Activated CD8-positive, alpha-beta memory T cell treated with anti-CD3 and anti-CD28 coated beads for 1 hour (primary cell): ENCODE measurements at places on chromosomes 5 and 9.

DNA sequence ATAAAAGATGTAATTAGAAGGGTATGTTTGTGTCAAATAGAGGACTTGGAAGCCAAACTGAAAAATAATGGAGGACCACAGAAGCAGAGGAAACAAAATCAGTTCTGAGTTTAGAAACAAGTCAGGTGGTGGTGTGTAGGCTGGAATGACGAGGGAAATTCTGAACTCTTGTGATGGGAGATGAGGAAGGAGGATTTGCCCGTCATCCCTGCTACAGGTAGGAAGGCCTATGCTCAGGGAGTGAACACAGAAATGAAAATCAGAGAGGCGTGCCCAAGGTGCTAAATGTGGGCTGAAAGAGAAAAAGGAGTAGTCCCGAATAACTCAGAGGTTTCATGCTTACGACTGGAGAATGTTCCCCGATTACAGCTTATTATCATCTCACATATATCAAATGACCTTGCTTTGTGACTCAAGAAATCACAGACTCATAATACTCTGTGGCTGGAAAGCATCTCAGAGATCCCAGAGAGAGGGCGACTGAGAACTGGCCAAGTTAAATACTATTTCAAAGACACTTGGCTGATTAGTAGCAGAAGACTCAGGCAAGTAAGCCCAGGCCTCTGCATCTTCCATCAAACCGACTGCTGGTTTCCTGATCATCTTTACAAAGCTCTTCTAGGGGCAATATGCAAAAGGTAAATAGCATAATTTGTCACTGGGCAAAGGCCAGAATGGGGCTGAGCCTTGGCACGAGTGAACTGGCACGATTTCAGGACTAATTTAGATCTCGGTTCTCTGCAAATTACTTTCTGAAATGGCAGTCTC lies 126.0 kb downstream of the SUSD1 start:
- no peak for DNase-seq

GRCh38 chr5:72191404-72191803 lies 84.1 kb downstream of the MAP1B start:
- DNase-seq, result no peak

- DNase-seq, result no peak
Measured at GRCh38 chr9:9996259-9996658, 616.5 kb downstream of the PTPRD start.

- no peak for DNase-seq
Measured at GRCh38 chr5:142902186-142902965, 132.2 kb downstream of the ARHGAP26 start.

DNA sequence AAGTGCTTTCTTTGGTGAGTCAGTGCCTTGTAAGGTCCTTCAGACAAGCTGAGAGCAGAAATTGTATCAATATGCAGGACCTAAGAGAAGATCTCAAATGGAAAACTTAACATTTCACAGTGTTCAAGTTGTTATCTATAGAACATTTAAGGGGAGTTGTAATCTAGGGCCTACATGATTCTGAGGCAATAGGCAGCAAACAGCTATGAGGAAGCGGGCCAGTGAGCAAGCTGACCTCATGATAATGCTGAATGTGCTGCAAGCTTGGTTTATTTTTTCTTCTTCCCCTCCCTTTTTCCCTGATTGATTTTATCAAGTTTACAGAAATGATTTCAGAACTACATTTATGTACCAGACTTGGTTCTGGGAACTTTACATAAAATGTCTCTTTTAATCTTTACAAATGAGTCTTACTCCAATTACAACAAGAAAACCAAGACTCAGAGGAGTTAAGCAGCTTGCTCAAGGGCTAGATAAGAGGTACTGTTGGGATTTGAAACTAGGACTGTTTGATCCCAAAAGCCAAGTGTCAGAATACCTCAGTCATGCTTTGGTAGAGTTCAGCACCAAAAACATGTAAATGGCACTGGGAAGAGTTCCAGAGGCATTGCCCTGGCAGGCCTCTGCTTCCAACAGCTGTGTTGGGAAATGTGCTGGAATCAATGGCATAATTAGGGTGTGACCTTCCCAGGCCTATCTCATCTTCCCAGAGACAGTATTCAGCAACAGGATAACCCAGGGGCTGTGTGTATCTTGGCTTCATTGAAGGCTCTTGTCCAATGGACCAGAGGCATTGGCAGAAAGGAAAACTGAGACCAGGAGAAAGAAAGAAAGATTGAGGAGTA lies 130.1 kb downstream of the LRRC70 start:
- DNase-seq, result no peak

DNA sequence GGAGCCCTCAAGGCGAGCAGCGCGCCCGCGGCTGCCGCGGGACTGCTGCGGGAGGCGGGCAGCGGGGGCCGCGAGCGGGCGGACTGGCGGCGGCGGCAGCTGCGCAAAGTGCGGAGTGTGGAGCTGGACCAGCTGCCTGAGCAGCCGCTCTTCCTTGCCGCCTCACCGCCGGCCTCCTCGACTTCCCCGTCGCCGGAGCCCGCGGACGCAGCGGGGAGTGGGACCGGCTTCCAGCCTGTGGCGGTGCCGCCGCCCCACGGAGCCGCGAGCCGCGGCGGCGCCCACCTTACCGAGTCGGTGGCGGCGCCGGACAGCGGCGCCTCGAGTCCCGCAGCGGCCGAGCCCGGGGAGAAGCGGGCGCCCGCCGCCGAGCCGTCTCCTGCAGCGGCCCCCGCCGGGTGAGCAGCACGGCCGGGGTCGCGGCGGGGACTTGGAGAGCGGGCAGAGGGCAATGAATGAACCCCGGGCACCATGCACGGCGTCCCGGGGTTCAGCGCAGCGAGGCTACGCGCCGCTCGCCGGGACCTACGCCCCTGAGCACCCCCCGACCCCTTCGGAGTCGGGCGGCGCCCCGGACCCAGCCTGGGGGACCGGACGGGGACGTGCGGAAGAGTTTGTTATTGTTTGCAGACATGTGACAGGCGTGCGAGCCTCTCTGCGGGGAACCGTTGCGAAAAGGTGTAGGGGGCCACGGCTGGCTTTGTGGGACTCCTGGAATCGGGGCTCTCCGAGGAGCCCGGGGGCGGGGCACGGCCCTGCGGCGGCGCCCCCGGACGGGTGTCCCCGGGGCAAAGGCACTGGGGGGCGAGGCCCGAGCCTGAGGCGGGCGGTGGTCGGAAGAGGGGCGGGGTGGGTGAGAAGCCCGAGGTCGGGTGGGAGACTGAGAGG lies 553 bp downstream of the MAP3K1 start:
- DNase-seq, result peak; percentile 12

DNA sequence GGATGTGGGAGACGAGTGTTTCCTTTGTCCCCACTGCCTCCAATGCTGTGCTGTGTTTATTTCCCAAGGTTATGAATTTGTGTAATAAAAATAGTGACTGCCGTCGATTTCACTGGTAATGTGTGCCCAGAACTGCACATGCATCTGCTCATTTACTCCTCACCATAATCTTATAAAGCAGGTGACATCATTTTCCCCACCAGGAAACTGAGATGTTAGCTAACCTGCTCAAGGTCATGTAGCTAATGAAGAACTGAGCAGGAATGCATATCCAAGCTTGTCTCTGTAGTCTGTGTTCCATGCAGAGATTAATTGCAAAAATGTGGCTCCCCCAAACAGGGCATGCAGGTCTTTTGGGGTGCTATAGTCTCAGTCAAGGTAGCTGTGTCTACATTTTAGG lies 224.4 kb downstream of the TENT4A start:
- DNase-seq, result no peak

DNA sequence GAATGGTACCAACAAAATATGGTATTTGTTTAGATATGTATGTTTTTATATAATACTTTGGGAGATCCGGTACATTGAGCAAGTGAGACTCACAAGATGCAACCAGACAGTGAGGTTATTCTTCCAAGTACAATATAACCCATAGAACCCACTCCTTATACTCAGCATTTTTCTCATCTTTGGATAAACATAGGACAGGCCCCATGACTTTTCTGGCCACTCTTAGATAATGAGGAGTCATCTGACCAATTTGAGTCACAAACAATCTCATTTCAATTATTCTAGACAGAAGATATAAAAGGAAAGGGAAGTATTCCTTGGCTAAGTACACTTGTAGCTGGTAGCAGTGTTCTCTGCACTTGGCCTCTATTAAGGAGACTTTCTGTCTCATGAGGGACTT lies 150.2 kb downstream of the SGCD start:
- DNase-seq, result no peak

DNA sequence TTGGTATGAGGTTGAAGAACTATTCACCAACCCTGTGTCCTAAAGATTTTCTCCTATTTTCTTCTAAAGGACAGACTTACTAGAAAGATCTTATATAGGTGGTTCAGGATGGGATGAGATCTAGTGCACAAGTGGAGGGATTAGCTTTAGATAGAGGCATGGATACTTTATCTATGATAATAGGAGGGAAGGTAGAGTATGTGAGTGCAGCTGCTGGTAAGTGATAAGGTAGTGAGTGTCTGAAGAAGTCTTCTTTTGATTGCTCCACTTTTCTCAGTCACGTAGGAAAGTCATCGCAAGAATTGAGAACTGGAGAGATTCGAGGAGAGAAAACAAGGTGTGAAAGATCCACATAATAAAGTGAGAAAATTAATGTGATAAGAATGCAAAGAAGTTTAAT lies 6.0 kb upstream of the NDUFS4 start:
- DNase-seq, result no peak

GRCh38 chr9:128887049-128887448 lies 5.1 kb downstream of the LRRC8A start:
- DNase-seq, result no peak

- DNase-seq, result no peak
Measured at GRCh38 chr9:134358662-134359319, 32.5 kb downstream of the RXRA start.

DNA sequence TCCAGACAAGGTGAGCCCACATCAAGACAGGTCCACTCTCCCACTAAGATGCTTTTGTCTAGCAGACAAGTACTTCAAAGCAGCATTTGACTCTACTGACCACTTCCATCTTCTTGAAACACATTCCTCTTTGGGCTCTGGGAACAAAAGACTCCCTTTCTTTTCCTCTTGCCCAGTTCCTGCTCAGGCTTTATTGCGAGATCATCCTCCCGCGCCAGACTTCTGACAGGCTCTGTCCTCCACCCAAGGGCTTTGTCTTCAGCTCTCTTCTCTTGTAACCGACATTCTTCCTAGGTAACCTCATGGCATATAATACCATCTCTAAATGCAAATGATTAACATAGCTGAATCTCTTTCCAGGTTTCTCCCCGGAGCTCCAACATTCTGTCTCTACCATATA lies 85.8 kb downstream of the NUDT12 start:
- no peak for DNase-seq

DNA sequence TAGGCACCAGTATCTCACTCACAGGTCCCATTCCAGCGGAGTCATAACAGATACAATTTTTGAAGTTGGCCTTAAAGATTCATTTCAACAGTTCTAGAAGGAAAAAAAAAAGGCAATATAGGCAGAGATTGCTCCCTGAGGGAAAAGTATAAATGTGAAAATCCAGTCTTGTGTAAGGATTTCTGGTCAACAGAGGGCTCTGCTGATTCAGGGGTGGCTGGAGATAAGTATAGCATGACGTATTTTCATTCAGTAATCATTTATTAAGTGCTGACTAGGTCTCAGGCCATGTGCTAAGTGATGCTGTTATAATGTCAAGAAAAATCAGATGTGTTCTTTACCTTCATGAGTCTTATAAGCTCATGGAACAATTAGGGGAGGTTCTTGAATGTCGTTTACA lies 377.3 kb upstream of the MEF2C start:
- no peak for DNase-seq

DNA sequence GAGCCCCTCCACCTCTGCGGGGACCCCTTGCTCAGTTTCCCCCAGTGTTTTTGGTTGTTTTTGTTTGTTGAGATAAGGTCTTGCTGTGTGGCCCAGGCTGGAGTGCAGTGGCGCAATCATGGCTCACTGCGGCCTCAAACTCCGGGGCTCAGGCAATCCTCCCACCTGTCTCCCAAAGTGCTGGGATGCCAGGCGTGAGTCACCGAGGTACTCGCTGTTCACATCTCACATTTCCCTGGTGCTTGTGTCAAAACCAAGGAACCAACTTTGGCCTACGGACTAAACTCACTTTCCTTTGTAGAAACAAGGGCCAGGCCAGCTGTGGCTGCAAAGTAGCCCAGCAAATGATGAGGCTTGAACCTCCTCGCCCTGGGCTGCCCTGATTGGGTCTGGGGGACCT lies 9.7 kb upstream of the AJM1 start:
- no peak for DNase-seq

DNA sequence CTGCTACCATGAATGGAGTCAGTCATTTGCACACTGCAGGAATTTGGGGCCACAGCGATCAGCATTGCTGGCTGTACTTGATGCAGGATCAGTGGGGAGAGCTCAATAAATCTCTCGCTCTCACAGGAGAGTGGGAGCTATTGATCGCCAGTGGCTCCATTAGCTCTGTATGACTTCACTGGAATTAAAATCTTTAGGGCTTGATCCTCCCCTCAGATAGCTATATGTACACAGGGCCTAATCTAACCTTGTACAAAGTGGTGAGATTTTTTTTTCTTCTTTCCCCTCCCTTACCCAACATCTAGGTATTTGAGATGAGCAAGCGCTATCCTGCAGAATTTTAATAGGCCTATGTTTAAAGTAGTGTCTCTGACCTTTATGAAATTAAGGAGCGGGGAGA lies 84.9 kb downstream of the IZUMO3 start:
- DNase-seq, result no peak

- no peak for DNase-seq
Measured at GRCh38 chr5:84487963-84488362, 103.3 kb upstream of the EDIL3 start.

DNA sequence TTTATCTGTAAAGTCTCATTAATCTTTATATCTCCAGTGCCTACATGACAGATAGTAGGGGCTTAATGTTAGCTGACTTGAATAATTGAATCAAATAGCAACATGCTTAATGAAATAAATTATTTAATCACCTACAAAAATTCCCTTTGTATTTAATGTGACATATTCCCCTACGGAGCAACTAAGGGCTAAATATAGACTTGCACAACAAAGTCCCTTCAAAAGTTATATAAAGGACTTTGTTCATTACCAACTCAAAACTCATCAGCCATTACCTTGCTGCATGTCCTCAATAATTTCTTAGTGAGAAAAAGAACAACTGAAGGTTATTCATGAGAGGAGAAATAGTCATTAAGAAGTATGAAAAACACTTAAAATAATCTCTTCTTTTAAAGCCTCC lies 424.6 kb downstream of the HCN1 start:
- DNase-seq, result no peak

- DNase-seq, result no peak
Measured at GRCh38 chr9:71326360-71326759, 204.9 kb upstream of the TRPM3 start.
